ENCODE measurements at places on chromosomes 13 and 19.
A peak's percentile ranks its signal among the peaks of the same experiment; 100 is the strongest.

DNA sequence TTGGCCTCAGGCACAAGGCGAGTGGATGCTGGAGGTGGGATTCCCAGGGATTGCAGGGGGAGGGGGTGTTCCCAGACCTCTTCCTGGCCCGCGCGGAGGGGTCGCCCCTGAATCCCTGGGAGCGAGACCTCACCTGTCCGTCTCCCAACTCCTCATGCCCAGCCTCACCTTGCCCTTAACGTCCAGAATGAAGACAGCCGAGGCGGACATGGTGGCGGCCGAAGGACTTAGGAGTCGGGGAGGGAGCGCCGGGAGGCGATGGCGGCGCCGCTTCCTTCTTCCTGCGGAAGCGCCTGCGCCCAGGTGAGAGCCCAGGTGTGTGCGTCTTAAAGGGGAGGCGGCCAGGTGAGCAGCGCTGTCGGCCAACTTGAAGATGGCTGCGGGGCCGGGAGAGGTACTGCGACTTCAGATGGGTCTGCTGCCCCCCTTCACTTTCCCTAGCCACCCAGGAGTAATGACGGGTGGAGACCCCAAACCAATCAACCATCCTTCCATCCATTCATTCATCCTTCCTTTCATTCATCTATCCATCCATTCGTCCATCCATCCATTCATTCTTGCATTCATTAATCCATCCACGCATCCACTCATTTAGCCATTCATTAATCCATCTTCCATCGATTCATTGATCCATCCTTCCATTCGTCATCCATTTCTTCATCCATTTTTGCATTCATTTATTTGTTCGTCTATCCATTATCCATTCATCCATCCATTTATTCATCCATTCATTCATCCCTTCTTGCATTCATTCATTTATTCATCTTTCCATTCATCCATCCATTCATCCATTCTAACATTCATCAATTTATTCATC is at the start of gene AP1M2:
Gene AP1M2, minus strand, starts transcription at position 291 of the 817 bp plus-strand sequence. Its CDS starts 81 bp downstream, at position 210.
- no peak for DNase-seq

DNA sequence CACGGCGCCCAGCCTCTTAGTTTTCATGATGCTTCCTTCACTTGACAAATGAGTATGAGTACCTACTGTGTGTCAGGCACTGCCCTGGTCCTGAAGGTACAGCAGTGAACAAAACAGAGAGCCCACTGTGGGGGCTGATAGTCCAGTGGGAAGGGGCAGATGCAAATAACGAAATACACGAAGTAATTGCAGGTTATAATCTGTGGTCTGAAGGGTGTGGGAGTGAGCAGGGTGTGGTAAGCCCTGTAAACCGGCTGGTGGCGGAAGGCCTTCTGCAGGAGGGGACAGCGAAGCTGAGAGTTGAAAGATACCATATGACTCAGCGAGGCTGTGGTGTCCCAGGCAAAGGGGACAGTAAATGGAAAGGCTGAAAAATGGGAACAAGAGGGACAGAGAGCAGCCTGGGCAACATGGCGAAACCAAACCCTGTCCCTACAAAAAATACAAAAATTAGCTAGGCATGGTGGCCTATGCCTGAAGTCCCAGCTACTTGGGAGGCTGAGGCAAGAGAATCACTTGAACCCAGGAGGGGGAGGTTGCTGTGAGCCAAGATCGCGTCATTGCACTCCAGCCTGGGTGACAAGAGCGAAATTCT is 60.5 kb downstream of the MAP4K1 start:
- DNase-seq: peak; percentile 49

GRCh38 chr19:35461060-35461459 is 13.0 kb downstream of the FFAR2 start:
- DNase-seq: no peak

- no peak for DNase-seq
Measured at GRCh38 chr13:40200273-40200978, 466.0 kb downstream of the FOXO1 start.

- DNase-seq: no peak
Measured at GRCh38 chr13:52345048-52345447, 60.9 kb downstream of the THSD1 start.

- no peak for DNase-seq
Measured at GRCh38 chr13:40819797-40820315, 30.4 kb downstream of the SLC25A15 start.

DNA sequence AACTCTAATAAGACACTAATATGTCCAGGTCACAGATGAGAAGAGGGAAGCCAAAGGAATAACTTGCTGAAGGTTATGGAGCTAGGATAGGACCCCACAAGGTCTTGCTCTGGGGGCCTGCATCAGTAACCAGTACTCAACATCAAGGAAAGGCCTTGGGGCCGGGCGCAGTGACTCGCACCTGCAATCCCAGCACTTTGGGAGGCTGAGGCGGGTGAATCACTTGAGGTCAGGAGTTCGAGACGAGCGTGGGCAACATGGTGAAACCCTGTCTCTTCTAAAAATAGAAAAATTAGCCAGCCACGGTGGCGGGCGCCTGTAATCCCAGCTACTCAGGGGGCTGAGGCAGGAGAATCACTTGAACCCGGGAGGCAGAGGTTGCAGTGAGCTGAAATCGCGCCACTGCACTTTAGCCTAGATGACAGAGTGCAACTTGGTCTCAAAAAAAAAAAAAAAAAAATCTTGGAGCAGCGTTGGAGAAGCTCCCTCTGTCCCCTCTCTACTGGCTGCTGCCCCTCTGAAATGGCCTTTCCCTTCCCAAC is 1.8 kb downstream of the LONP1 start:
- DNase-seq: no peak

- DNase-seq: no peak
Measured at GRCh38 chr13:35791184-35791851, 314.8 kb upstream of the MAB21L1 start.

- no peak for DNase-seq
Measured at GRCh38 chr13:100657881-100658315, 16.7 kb downstream of the TMTC4 start.

- no peak for DNase-seq
Measured at GRCh38 chr13:48311223-48311622, 7.7 kb downstream of the RB1 start.

GRCh38 chr19:38634757-38635482 is 12.5 kb upstream of the ACTN4 start:
- DNase-seq: peak; percentile 76

- peak; percentile 22 for DNase-seq
Measured at GRCh38 chr13:48319531-48320398, 16.2 kb downstream of the RB1 start.

- no peak for DNase-seq
Measured at GRCh38 chr19:56117376-56117884, 3.7 kb downstream of the ZNF787 start.

GRCh38 chr13:59771272-59771671 is 392.5 kb downstream of the DIAPH3 start:
- no peak for DNase-seq
